ENCODE measurements at places on chromosomes 3 and 15.

DNA sequence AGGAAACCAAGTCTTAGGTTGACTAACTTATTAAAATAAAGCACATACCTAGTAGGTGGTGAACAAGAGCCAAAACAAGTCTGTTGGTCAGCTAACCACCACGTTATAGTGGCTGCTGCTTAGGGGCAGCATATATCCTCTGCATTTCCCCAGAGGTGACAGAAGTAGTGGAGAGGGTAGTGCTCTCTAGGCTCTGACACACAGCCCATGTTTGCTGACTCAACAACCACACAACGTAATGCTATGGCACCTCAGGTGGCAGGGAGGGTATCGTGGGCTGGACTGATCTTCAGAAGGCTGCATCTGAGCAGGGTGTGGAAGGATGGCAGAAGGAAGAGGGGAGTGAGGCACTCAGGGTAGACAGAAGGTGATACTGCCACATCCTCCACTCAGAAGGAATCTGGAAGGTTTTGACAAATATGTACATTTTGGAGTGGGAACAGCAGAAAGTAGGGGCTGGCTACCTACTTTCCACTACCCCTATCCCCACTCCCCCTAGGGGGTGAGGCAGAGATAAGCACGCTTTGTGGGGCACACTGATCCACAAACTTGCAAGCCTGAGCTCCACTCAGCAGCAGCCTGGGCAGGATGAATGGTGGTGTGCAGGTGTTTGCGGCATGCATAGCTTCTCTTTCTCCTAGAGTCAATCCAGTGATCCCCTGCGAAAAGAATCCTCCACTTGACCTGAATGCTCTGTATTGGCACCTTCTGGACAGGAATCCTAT lies 178.1 kb downstream of the RORA start:
- DNase-seq: no peak

- no peak for DNase-seq
Observed at GRCh38 chr15:51365417-51365816, 24.0 kb downstream of the GLDN start.

- DNase-seq: no peak
Observed at GRCh38 chr15:59237119-59237855, 30.6 kb downstream of the LDHAL6B start.

- DNase-seq: no peak
Observed at GRCh38 chr3:128195369-128195768, 42.1 kb downstream of the EEFSEC start.

DNA sequence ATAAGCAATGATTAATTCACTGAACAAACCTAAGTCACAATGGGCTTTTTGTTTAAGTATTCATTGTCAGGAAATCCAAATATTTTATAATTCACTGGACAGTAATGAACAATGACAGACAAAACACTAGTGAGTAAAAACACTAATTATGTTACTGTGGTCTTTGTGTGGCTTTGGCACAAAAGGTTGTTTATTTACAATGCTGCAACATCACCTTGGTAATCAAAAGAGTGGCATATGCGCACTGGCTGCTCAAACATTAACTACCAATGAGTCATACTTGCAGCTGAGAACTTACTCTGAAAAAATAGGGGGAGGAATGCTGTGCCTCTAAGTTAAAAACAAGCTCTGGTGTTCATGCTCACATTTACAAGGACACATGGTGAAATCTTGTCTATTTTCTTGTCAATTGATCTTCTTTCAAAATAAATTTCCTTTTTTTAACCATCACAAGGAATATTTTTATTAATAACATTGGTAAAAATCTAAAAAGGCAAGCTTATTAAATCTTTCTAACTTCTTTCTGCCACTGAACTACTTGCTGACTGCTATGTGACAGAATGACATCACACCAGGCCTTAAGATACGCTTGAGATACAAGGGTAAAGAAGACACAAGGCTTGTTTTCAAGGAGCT lies 85.2 kb upstream of the PPIB start:
- DNase-seq: no peak

DNA sequence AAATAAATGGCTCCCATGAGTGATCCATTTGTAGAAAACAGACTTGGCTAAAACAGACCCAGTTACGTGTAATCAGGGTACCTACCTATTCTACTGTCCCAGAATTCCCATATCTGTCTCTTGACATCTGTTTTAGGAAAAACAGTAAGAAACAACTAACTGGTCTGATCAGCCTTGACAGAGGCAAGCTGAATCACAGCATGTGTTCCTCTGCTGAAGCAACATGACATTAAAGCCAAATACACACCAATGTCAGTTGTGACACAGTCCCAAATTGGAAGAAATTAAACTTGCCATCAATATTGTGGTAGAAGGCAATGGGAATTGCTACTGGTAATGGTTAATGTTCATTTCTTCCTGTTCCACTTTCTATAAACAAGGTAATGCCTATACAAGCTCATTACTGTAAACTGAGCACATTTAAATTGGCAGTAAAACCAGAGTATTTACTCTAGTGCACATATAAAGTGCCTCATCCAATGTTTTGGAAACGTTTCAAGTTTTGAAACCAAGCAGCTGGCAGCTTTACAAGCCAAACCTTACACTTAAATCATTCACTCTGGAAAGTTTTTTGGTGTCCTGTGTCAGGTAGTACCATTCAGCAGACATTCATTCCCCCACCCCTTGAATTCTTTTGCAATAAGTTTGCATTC lies 27.0 kb downstream of the ALDH1A2 start:
- DNase-seq: no peak

GRCh38 chr3:65672871-65673815 lies 365.6 kb downstream of the MAGI1 start:
- peak; percentile 12 for DNase-seq

GRCh38 chr3:155643581-155644165 lies 101.2 kb downstream of the PLCH1 start:
- DNase-seq: no peak

DNA sequence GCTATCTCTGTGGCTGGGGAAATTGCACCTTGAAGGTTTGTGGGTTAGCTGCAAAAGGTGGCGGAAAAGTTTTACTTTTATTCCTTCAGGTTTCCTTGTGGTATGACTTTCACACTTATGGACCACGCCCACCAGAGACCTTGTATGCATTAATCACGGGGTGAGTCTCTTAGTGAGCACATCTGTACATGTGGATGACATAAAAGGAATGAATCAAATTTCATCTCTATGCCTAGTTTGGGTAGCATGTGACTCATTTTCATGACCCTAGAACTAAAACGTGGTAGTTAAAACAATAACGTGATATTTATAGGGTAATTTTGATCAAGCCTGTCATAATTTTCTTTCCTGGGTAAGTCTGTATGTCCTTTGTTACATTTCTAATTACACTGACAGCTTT lies 141.7 kb downstream of the PDCD6IP start:
- no peak for DNase-seq

GRCh38 chr15:39115379-39116057 lies 465.4 kb upstream of the THBS1 start:
- no peak for DNase-seq

GRCh38 chr3:149998946-149999345 lies 28.3 kb upstream of the PFN2 start:
- no peak for DNase-seq

DNA sequence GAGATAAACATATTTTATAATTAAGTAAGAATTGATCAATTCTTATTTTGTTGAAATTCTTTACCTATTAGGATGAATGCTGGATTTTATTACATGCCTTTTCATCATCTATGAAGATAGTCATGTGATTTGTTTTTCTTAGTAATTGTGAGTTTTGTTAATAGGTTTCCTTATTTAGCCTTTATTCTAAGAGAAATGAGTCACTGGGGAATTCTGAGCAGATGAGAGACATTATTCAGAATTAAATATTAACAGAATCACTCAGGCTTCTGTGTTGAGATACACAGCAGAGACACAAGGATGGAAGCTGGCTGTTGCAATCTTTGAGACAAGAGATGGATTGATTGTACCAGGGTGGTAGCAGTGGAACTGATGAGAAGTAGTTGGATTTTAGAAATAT lies 7.4 kb upstream of the ANO10 start:
- no peak for DNase-seq

GRCh38 chr15:87365186-87365585 lies 891.4 kb downstream of the NTRK3 start:
- no peak for DNase-seq

DNA sequence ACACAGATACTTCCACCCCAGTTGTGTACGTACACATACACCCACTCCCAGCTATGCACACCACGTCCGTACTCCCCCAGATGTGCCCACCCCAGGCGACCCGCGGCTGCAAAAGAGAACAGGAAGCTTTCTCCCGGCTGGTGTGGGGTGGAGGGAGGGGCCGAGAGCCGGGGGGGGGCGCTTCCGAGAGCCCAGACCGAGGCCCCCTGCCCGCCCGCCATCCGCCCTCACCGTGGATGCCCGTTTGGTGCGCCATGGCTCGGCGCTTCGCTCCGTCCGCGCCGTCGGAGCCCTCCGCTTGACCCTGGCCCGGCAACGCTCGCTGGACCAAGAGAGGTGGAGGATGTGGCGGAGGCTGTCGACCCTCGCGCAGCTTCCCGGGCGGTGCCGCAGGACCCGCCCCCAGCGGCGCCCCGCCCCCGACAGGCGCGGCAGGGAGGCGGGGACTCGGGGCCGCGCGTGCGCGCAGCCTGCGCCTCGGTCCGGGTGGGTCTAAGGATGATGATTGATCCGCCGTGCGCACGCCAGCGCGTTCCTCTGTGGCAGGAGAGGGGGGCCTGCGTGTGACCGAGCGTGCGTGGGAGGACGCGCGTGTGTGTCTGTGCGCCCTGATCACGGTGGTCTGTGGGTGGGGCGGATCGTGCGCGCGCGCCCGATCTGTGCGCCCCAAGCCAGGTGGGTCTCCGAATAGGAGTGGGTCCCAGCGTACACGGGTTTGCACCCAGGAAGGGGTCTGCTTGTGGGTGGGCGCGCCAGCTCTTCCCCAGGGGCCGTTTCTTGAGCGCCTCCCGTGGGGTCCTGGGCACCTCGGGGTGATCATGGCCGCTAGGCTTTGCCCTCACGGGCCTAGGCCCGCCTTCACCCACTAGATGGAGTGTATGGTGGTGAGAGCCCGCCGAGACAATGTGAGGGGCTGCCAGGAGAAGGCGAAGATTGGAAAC lies at the start of gene TWF2:
Gene TWF2, minus strand, starts transcription at position 398 of the 941 bp plus-strand sequence. Its CDS starts 142 bp downstream, at position 256.
- DNase-seq: peak; percentile 73

DNA sequence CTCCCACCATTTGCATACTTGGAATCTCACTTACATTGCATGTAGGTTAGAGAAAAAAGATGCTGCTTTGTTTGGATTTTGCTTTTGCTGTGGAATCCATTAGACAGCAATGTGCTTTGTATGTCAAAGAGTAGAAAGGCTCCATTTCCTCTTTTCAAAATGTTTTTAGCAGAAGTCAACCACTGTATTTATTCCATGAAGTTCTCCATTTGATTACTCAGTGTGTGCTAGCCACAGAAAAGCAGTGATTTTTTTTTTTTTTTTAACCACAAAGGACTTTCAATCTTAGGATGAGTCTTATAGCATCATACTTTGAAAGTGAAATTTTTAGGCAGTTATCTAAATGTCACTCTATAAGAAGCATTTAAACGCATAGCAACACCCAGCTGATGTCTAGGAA lies 285.0 kb upstream of the ADAMTS9 start:
- no peak for DNase-seq

GRCh38 chr3:23372285-23372684 lies 169.2 kb downstream of the UBE2E2 start:
- no peak for DNase-seq

DNA sequence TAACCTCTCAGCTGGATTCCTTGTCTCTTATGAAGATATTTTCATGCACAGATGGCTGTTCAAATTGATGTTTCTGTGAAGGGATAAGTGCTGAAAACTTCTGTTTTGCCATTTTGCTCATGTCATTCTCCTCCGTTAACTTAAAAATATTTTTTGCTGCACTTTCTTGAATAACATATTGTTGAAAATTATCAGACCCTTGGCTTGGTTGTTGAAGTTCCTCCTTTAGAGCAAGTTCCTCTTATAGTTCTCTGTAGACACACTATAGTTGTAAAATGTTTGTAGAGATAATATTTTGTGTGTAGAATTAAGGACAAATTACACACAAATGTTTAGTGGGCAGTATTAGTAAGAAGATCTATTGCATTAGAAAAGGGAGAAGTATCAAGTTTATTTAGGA lies 300.4 kb downstream of the SV2B start:
- no peak for DNase-seq

DNA sequence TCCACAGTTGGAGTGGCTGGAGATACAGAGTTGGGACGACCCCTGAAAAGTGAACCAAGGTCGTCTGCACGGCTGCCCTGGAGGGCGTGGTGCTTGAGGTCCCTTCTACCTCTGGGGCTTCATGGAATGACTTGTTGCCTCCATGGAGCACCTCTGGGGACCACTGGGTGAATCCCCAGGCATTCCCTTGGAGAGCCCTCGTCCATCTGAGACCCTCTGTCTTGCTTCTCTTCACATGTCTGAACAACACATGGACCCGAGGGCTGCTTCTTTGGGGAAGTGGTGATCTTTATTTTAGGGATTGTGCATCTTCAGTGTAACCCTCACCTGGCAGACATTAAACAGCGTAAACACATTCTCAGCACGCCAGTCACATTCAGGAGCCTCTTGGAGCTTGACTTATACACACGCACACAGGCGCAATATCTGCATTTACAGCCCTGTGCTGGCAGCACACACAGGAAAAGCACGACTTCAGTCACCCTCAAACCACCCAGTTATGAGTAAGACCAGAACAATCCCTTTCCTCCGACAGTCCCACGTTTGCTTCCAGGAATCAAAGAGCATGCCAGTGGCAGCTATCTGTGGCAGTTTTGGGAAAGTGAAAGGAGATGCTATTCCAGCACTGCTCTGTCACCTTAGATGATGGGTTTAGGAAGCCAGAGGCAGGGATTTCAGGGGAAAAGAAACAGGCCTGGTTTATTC lies 12.6 kb downstream of the FAM107A start:
- no peak for DNase-seq

- no peak for DNase-seq
Observed at GRCh38 chr15:86231864-86232721, 152.4 kb downstream of the AGBL1 start.

DNA sequence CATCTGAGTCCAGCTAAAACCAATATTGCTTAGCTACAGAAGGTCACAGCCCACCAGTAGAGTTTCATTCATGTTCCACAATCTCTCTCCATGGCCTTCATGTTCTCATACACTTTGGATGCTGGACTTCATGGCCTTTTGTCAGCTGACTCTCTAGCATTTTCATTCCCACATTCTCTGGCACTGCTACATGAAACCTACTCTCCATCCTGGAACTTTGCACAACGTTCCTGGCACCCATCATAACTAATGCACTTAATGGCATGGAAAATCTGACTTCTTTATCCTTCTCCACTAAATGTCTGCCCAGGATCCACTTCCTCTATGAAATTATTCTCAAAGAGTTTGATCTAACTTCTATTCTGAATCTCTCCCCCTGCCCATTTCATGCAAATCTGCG lies 56.9 kb downstream of the SLC9A9 start:
- DNase-seq: no peak

DNA sequence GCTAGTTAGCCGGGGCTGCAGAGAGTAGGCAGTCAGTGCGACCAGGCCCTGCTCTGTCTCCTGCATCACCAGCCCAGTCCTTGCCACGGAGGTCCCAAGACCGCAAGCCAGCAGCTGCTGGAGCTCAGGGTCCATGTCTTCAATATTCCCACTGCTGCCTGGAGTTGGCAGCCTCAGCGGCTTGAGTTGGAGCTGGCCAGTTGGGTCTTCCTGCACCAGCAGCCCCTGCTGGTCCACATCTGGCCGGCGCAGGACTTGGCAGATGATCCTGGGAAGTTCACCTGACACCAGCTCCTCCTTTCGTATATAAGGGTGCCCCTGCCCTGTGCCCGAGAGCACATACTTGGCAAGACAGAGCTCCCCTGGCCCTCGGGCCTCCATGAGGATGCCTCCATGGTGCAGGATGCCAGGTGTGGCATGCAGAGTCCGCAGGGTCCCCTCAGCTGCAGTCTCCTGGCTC lies 5.7 kb downstream of the XIRP1 start:
- DNase-seq: no peak

- DNase-seq: no peak
Observed at GRCh38 chr3:161233557-161233956, 12.4 kb downstream of the NMD3 start.
